ENCODE measurements at places on chromosomes 7 and 10.

- no peak for DNase-seq
These were observed 176.2 kb downstream of the CCDC3 start for GRCh38 chr10:12825260-12825849.

GRCh38 chr10:14686356-14686755 is 88.3 kb downstream of the FAM107B start:
- no peak for DNase-seq

DNA sequence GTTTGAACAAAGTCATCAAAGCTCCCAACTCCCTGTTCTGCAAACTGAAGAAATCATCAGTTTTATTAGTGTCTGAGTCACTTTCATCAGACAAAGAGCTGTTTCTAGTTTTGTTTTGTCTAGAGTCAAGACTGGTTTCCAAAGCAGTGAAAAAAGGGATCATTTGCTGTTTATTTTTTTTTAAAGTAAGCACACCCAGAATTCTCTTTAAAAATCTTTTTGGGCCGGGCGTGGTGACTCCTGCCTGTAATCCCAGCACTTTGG is 972.0 kb upstream of the CELF2 start:
- no peak for DNase-seq

DNA sequence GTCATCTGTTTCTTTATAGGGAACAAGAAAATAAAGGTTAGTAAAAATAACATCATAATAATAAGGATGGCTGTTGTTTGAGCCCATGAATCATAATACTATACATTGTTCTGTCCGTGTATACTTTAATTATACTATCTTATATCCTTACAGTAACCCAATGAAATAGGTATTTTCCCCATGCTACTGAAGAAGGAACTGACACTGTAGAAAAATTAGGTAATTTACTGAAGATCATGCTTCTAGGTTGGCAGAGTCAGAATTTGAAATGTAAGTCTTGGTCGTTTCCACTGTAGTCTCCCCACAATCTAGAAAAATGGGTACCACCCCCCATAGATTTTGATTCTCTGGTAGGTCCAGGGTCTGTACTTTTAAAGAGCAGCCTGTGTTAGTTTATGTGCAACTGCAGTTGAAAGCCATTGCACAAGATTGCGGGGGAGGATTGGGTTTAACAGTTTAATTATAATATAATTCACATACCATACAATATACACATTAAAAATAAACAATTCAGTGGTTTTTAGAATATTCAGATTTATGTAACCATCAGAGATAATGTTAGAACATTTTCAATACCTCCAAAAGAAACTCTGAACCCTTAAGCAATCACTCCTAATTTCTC is 47.7 kb downstream of the SHOC2 start:
- no peak for DNase-seq

- no peak for DNase-seq
These were observed 284.5 kb upstream of the KLF6 start for GRCh38 chr10:4069491-4069890.

All from small intestine (tissue), 16 donors.